T-helper 1 cell (primary cell): ENCODE measurements at places on chromosomes 4 and X.

DNA sequence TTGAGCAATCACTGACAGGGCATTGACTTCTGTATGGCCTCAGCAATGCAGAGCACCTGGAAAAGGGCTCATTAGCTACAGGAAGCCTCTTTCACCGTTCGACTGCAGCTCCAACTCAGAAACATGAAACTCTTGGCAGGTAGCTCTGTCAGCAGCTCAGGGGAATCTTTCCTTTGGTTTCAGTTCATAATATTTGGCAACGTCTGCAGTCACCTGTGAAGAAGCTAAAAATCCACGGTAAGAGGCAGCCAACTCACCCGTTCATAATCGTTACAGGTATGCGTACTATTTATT is 354.9 kb downstream of the CAMK2D start:
- DNase-seq = no peak

- DNase-seq = no peak
These were observed 17.0 kb downstream of the PDGFC start for GRCh38 chr4:156954587-156954986.

DNA sequence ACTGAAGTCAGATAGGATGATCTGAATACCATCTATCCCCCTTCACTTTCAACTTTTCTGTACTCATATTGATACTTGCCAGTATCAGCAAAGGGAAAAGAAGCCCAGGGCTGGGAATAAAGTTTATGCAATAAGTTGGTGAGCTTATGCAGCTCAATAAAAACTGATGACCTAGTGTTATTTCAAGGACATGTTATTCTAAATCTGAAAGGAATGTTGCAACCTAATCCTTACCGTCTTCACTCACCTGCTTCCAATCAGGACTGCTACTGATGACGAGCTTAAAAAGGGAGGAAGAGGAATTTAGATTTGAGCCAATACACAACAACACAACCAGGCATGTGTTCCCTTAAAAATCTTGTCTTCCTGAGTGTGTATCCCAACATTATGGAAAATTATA is 419.9 kb downstream of the SPRY1 start:
- DNase-seq = no peak

DNA sequence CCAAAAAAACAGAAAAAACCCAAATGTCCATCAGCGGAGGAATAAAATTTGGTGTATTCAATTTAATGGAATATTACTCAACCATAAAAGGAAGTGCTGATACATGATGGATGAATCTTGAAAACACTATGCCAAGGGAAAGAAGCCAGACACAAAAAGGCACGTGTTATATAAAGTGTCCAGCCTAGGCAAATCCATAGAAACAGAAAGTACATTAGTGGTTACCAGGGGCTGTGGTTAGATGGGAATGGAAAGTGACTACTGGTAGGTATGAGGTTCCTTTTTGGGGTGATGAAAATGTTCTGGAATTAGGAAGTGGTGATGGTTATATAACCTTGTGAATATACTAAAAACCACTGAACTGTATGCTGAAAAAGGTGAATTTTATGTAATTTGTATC is 3.5 kb upstream of the CDKL2 start:
- DNase-seq = no peak

GRCh38 chr4:47929682-47930201 is 15.4 kb upstream of the NFXL1 start:
- DNase-seq = no peak

- DNase-seq = no peak
These were observed 54.1 kb upstream of the WDR17 start for GRCh38 chr4:176011529-176011928.

- DNase-seq = no peak
These were observed 195.8 kb downstream of the MAML3 start for GRCh38 chr4:139957986-139958738.

GRCh38 chr4:139540632-139541031 is 15.4 kb downstream of the SETD7 start:
- no peak for DNase-seq

GRCh38 chr4:184267206-184267608 is 49.5 kb upstream of the ENPP6 start:
- peak; percentile 33 for DNase-seq

- DNase-seq = no peak
These were observed 296.0 kb downstream of the KLHL4 start for GRCh38 chrX:87813566-87813965.

DNA sequence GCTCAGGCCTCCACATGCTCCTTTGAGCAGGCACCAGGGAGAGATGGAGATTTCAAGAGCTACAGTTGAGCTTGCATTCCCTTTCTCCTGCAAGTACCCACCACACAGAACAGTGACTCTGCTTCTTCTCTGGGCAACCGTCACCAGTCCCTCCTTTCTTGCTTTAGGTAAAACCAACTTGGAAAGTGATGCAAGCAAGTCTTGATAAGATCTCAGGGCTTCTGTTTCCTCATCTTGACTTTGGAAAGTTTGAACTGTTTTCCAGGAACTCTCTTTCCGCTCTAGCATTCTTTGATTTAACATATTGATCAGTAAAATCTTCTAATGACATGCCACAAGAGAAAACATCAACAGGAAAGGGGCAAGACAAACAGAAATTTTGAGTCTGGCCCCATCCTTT is 73.7 kb downstream of the USP46 start:
- DNase-seq = no peak
